ENCODE measurements at places on chromosomes 3 and 15.
A peak's percentile ranks its signal among the peaks of the same experiment; 100 is the strongest.

- no peak for DNase-seq
These were observed 157.5 kb downstream of the CACNA1D start for GRCh38 chr3:53651927-53652326.

GRCh38 chr15:82178061-82178460, 84.5 kb downstream of the EFL1 start:
- no peak for DNase-seq

DNA sequence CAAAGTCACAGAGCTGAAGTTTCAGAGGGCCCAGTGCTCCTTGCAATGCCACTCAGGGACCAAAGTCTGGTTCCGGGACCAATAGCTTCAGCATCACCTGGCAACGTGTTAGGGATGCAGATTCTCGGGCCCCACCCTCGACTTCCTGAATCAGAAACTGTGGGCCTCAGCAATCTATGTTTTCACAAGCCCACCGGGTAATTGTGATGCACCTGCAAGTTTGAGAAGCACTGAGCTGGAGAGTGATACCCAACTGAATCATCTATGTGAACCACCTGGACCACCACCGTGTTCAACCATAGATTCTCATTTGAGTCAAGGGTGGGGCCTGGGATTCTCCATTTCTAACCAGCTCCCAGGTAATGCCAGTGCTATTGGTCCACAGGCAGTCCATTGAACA, 55.7 kb downstream of the CORO2B start:
- DNase-seq, result no peak

DNA sequence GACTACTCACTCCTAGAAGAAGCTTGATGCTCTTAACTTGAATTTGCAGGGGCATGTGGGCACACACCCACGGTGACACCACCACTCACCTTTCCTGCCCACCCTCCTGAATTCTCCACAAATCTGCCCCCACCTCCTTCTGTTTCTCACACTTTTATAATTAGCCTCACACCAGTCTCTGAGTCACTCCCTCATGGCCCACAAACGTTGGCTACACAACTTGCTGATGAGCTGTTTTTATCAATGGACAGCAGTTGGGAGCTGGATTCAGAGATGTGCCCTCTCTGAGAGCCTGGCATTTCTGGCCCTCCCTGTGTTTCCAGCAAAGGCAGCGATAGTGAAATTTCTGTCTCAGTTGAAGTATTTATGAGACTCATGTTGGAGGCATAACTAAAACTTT, 1.3 kb downstream of the COLQ start:
- DNase-seq, result no peak

GRCh38 chr15:29411299-29411698, 141.7 kb upstream of the NSMCE3 start:
- no peak for DNase-seq

- no peak for DNase-seq
These were observed 260.1 kb upstream of the UBE2E2 start for GRCh38 chr3:22942981-22943380.

DNA sequence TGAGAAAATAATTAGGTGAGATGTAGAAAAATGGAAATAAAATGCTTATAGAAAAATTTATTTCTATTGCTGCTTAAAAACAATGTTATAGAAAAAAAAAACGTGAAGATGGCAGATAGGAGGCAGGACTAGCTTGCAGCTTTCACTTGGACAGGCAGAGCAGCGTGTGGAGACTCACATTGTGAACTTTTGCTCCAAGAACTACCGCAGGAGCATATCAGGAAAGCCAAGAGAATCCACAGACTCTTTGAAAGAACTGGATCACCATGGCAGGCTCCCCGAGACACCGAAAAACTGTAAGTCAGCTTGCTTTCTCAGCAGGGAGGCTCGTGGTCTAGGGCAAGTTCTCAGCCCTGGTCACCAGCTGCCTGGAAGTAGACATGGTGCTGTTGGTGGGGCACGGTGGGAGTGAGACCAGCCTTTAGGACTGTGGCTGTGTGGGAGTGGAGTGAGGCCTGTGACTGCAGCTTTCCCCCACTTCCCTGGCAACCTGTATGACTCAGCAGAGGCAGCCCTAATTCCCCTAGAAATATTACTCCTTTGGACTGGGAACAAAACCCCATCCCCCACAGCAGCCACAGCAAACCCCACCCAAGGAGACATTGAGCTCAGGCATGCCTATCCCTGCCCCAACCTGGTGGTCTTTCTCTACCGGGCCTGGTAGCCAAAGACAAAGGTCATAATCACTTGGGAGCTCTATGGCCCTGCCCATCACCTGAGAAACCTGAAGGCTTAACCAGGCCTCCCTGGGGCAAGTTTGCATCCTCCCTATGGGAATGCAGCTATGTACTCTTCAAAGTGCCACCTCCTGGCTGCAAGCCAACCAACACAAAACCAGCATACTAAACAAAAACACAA, 22.8 kb downstream of the STRIT1 start:
- DNase-seq, result no peak

GRCh38 chr3:171522651-171523050, 62.4 kb upstream of the TNIK start:
- no peak for DNase-seq

DNA sequence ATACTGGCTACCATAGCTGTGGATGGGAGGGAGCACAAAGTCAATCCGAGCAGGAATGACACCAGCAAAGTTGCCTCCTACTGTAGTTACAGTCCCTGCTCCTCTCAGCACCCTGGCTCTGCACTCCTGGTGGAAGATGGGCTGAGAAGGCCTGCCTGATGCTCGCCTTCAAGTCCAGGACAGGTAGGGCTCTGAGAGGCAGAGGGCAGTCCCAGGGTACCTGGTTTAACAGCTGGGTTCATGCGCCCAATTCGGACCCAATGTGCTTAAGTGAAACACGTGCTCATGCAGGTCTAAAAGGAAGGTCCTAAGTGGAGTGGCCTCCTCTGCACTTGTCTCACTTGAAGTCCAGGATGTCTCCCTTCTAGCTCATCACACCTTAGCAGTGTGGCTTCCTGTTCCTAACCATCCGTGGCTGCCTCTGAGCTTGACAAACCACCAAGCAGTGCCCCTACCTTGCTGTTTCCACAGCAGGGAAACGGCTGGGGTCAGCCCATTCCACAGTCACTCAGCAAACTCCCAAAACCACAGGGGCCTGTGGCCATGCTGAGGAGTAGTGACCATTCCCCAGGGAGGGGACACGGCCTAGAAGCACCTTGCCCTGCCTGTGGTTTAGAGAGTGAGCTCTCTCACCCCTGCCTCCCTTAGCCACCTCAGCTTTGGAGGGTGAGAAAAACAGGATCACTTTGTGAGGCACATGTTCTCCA, 3.9 kb upstream of the MUSTN1 start:
- no peak for DNase-seq

- DNase-seq, result no peak
These were observed 17.5 kb upstream of the PLSCR1 start for GRCh38 chr3:146561879-146562278.

GRCh38 chr3:152608696-152609594, 226.0 kb upstream of the P2RY1 start:
- DNase-seq, result no peak

- DNase-seq, result no peak
These were observed 7.2 kb upstream of the MAP4 start for GRCh38 chr3:48023377-48023776.

GRCh38 chr15:41987246-41987924, 15.0 kb upstream of the EHD4 start:
- no peak for DNase-seq

DNA sequence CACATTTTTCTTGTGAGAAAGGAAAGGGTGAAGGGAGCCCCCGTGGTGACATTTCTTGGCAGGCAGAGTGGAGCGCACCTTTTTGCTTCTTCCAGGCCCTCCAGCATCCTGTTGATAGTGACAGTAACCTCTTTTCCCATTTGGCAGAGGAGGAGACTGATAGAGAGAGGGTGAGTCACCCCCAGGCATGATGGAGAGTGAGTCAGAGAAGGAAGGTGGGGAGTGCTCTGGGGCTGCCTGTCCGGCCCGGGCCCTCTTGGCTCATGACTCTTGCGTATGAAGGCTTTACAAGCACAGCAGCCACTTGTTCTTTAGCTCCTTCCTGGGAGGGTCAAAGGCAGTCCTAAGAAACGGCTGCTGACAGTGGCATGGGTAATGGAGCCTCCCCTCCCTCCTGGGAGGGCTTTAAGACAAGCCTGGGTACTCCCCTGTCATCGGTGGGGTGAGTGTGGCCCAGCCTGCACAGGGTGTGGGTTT, 16.0 kb downstream of the ANKRD63 start:
- no peak for DNase-seq

DNA sequence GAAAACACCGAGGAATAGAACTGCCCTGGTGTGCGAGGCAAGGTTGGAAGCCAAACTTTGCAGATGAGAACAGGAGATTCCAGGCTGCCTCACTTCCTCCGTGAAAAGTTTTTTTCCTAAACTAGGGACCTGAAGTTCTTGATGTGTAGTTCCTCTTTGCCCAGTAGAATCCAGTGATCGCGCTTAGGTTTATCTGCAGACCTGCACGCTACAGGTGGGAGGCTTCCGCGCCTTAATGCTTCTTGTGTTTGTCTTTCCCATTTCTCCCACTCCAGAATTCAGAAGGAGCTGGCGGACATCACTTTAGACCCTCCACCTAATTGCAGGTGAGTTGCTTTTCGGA, 5.4 kb downstream of the UBE2E1 start:
- DNase-seq, result no peak

DNA sequence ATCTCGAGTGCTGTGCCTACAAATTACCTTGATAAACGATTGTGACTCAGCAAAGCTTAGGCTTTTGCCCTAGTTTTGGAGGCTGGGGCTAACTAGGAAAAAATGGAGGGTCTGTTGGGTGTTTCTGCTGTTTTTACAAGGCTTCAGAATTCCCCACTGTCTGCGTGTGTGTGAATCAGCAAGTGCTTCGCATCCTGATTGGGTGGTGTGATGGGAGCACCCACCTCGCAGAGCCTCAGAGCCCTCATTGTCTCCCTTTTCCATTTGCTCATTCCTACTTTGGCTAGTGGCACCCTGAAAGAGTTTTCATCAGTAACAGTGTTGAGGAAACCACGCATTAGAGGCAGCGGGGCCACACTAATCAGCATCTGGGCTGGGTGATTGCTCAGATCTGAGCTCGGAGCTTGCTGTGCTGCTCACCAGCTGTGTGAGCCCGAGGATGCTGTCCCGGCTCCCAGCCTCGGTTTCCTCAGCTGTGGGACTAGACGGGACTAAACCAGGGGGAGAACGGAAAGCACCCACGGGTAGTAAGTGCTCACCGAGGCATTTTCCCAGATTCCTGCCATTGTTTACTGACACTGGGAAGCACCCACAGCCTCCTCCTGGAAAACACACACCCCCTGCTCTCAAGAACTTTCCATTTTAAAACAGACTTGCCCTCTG, 40.6 kb downstream of the GOLGA8S start:
- DNase-seq, result no peak

GRCh38 chr3:135213822-135214221, 418.8 kb downstream of the EPHB1 start:
- DNase-seq, result no peak

- DNase-seq, result no peak
These were observed 82.8 kb downstream of the CHL1 start for GRCh38 chr3:279325-279724.

- no peak for DNase-seq
These were observed 22.8 kb upstream of the CYFIP1 start for GRCh38 chr15:23002920-23003319.

GRCh38 chr15:99442252-99442897, 123.4 kb upstream of the MEF2A start:
- DNase-seq, result peak; percentile 7

GRCh38 chr3:97863031-97863430, 41.2 kb downstream of the CRYBG3 start:
- DNase-seq, result no peak

- DNase-seq, result no peak
These were observed 312.9 kb downstream of the ZBBX start for GRCh38 chr3:167066977-167067786.

DNA sequence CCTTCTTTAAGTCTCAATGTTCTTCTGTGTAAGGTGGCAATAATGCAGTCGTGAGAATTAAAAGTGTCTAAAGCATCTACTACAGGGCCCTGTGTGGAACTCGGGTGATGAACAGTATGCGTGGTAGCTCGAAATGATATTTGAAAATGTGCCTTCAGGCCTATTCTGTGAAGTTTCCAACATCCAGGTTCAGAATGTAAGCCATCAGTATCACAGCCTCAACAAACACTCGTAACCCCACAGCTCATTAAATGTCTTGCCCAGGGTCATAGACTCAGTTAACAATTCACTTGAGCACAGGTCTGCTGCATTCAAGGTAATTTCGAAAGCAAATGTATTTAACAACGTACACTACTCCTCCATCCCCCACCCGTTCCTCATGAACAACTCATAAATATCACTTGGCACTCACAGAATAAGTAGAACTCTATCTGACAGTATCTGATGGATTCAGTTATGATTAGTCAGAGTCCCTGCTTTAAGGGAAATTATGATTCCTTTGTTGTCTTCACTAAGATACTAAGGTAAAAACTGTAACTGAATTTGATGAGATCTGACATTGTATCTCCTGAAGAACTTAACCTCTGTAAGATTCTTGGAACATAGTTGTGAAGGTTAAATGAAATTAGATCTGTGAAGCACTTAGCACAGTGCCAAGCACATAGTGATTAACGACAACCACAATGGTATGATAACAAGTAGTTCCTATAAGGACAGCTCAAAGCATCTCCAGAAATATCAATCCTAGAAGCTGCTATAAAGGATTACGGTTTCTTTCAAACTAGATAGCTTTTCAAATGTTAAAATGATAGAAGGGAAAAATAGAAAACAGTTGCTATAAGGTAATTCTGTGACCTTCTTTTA, 642.3 kb downstream of the TBL1XR1 start:
- no peak for DNase-seq

DNA sequence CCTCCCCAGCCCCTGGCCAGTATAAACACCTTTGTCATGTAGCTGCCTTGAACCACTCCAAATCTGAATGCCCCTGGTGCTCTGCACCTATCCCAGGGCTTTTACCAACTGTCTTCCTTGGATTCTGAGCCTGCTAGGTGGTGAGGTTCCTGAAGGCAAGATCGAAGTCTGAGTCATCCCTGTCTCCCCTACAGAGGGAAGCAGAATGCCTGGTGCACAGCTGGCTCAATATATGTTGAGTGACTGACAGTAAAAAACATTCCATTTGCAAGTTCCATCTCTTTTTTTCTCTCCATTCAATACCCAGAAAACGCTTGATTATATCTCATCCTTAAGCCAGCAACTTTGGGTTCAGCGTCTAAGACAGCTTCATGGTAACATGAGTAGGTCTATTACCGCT, 24.7 kb downstream of the SLC24A1 start:
- DNase-seq, result no peak

- DNase-seq, result no peak
These were observed 441.9 kb downstream of the PLOD2 start for GRCh38 chr3:145719114-145719513.

DNA sequence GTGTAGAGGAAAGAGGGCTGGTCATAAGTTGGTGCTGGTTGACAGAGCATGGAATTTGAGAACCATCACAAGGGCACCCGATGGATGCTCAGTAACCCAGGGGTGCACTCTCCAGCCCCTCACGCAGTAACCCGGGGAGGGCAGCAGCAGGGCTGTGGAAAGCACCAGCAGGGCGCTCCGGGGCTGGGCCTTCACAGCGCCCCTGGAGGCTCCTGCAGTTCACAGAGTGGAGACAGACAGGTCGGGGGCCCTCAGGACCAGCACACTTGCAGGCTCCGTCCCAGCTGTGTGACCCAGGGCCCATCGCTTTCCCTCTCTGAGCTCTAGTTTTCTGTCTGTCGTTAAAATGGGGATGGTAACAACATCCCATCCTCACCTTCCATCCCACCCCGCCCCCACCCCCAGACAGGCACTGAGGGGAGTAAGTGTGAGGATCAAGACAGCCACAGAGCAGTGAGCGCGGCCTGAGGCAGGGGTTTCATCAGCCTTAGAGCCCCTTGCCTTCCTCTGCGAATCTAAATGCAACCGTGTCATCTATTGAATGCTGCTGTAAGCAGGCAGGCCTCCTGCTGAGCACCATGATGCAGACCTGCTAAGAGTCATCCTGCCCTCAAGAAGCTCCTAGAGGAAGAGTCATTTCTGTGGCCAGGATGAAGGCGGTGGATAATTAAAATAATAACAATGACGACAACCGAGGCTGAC, 90.2 kb upstream of the LINGO1 start:
- DNase-seq, result no peak

All from activated CD4-positive, alpha-beta T cell treated with anti-CD3 and anti-CD28 coated beads for 1 hour (primary cell).